ENCODE measurements at places on chromosomes 5 and 9. TPM values are rescaled to one million over a fixed set of nuclear protein-coding genes. Genes with fewer than 3 reads are reported as not detected.

- H3K27ac ChIP-seq: no peak overlapping the region
- no peak for DNase-seq
Observed at GRCh38 chr9:127754099-127755060, 19.3 kb upstream of the TOR2A start.

DNA sequence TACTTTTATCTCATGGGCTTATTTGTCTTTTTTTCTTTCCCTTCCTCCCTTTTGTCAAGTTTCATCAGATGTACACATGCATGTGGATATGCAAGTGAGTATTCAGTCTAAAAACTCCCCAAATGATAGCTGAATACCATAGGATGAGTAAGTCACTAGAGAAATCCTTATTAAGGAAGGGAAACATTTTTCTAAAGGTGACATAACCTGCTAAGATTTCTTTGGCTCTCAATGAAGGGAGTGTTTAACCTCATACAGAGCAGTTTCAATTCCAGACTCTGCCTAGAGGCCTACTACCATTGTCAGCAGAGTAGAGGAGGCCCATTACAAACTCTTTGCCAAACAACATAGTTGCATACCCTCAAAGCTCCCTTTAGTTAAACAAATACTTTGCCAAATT is 192.4 kb downstream of the ARHGEF28 start:
- no peaks in the 10 kb centered on the region for H3K27me3 ChIP-seq
- H3K27ac ChIP-seq: no peak overlapping the region
- H3K4me1 ChIP-seq: peaks cover 83% of the 10 kb centered on the region
- peaks cover 18% of the 10 kb centered on the region for H3K36me3 ChIP-seq
- H3K4me3 ChIP-seq: no peak overlapping the region

GRCh38 chr5:129120158-129120581 is 25.6 kb downstream of the ISOC1 start:
- DNase-seq: no peak
- H3K36me3 ChIP-seq: no peaks in the 10 kb centered on the region
- H3K4me1 ChIP-seq: no peaks in the 10 kb centered on the region

The C9orf50 gene
- total RNA-seq: not detected

The ANKRD31 gene
- total RNA-seq: 0.09 TPM

GRCh38 chr5:3033033-3033755 is 281.7 kb upstream of the IRX2 start:
- H3K36me3 ChIP-seq: no peaks in the 10 kb centered on the region
- H3K4me3 ChIP-seq: no peak overlapping the region
- no peaks in the 10 kb centered on the region for H3K27me3 ChIP-seq
- no peak for DNase-seq
- no peak overlapping the region for H3K27ac ChIP-seq

DNA sequence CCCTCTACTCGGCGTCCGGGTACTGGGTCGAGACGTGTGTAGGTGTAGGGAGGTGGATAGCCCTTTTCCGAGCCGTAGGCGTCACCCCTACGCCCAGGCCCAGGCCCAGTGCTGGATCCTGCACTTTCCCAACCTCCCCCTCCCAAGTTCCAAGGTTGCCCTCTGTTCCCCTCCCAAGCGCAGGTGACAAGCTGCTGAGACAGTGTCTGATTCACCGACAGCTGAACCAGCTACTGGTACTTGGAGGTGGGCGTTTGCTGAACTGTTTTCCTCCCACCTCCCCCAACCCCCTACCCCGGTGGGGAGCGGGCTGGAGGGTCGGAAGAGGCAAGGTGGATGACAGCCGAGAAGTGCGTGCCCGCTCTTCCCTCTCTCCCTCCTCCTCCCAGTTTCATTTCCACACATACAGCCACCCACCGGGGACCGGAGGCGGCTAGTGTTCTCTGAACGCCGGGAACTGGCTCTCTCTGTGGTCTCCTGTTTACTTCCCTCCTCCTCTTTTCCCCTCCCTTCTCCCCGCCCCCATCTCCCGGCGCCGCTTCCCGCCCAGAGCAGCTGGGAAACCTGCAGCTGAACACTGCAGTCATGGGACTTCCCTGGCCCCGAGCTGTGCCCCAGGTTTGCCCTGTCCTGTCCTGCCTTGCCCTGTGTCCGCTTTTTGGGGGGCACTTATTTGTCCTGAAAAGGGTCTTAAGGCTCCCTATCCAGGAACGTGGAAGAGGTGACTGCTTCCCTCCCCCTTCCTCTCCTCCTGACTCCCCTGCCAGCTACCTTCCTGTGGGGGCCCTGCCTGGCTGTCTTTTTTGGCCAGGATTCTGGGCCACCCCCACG is 6.2 kb upstream of the KLF9 start:
- DNase-seq: peak; percentile 87
- no peaks in the 10 kb centered on the region for H3K36me3 ChIP-seq
- peak overlapping the region; percentile 100 for H3K27ac ChIP-seq
- peak overlapping the region; percentile 84 for H3K4me3 ChIP-seq

GRCh38 chr5:95390812-95391492 is at the start of gene FAM81B:
Gene FAM81B (plus strand): TSS chr5:95391366. CDS start chr5:95391390, 24 bp downstream.
- H3K27me3 ChIP-seq: no peaks in the 10 kb centered on the region
- no peak within 1 kb of the TSS for H3K27ac ChIP-seq
- DNase-seq: no peak

DNA sequence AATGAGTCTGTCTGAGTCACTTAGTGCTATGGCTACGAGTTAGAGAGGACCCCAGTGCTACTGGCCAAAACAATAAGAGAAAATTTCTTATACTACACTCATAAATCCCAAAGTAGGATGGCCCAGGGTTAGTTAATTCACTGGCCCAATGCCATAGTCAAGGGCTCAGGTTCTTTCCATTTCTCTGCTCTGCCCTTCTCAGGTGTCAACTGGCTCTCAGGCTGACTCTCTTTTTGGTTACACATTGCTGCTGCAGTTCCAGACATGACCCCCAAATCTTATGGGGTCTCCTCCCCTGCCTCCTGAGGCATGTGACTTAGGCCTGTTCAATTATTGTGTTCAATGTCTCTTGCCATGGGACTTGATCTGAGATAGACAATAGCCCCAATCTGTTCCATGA is 70.4 kb downstream of the ARHGEF37 start:
- no peaks in the 10 kb centered on the region for H3K36me3 ChIP-seq
- no peak overlapping the region for H3K27ac ChIP-seq
- no peak for DNase-seq
- no peaks in the 10 kb centered on the region for H3K27me3 ChIP-seq

The GIN1 gene
- 7.7 TPM for total RNA-seq

DNA sequence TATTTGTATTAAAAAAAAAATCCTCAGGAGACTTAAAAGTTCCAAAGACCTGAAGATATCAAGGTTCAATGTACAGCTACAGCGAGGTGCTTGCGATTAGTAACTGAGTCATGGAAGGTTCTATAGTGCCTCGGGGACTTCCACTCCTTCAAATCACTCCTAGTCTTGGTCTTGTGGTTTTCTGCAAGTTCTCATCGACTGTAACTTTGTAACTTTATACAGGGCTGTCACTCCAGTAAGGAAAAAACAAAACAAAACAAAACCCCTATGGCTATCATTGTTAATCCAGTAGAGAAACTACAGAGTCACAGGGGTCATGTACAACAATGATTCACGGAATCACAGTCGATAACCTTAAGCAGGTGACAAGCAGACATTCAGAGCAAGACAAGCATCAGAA is 39.8 kb upstream of the SELENOP start:
- no peak overlapping the region for H3K27ac ChIP-seq
- no peaks in the 10 kb centered on the region for H3K36me3 ChIP-seq

- H3K27me3 ChIP-seq: no peaks in the 10 kb centered on the region
- peaks cover 59% of the 10 kb centered on the region for H3K4me1 ChIP-seq
- peak; percentile 40 for DNase-seq
- peak overlapping the region; percentile 95 for H3K27ac ChIP-seq
- H3K36me3 ChIP-seq: no peaks in the 10 kb centered on the region
Observed at GRCh38 chr5:36240779-36241630, 720 bp downstream of the NADK2 start.

GRCh38 chr9:35756275-35757225 is 2.5 kb upstream of the MSMP start:
- H3K4me3 ChIP-seq: peak overlapping the region; percentile 89
- H3K27ac ChIP-seq: peak overlapping the region; percentile 95
- DNase-seq: peak; percentile 62
- H3K4me1 ChIP-seq: peaks cover 33% of the 10 kb centered on the region
- no peaks in the 10 kb centered on the region for H3K27me3 ChIP-seq
- H3K36me3 ChIP-seq: peaks cover 7% of the 10 kb centered on the region

- no peak for DNase-seq
- no peaks in the 10 kb centered on the region for H3K36me3 ChIP-seq
- H3K27ac ChIP-seq: no peak overlapping the region
- H3K4me3 ChIP-seq: no peak overlapping the region
- H3K27me3 ChIP-seq: no peaks in the 10 kb centered on the region
- H3K4me1 ChIP-seq: peaks cover 23% of the 10 kb centered on the region
Observed at GRCh38 chr5:115050866-115051265, 118.8 kb downstream of the TRIM36 start.

- no peaks in the 10 kb centered on the region for H3K27me3 ChIP-seq
- H3K27ac ChIP-seq: peak overlapping the region; percentile 98
Observed at GRCh38 chr5:43066799-43067741, 27.0 kb upstream of the ANXA2R start.

The EGR1 gene
- total RNA-seq: 4.5 TPM

GRCh38 chr5:3510642-3511417 is 84.8 kb upstream of the IRX1 start:
- no peaks in the 10 kb centered on the region for H3K36me3 ChIP-seq
- no peak overlapping the region for H3K27ac ChIP-seq
- no peaks in the 10 kb centered on the region for H3K27me3 ChIP-seq
- no peak overlapping the region for H3K4me3 ChIP-seq
- DNase-seq: no peak
- H3K4me1 ChIP-seq: peaks cover 9% of the 10 kb centered on the region

The ADGRD2 gene
- not detected for total RNA-seq

DNA sequence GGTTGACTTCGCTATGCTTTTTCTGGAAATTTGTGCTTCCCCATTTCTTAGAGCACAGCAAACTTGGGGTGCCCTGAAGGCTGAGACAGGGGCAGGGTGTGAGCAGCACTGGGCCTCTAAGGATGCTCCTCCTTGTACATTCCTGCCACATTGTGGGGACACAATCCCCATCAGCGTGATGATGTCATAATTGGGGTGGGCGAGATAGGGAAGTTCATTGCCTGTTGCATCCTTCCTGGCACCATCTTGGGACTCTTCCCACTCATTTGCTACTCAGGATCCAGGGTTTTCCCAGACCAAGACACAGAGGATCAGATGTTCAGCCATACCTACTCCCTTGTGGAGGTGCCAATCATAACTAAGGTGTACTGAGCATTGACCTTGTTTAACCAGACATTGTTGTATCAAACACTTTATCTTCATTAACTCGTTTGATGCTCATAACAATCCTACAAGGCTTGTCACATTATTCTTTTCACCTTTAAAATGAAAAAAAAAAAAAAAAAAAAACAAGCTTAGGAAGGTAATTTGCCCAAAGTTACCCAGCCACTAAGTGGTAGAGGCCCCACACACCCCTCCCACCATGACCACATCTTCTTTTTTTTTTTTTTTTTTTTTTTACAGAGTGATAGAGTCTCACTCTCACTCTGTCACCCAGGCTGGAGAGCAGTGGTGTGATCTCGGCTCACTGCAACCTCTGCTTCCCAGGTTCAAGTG is 87.6 kb downstream of the UGCG start:
- H3K36me3 ChIP-seq: no peaks in the 10 kb centered on the region
- H3K4me1 ChIP-seq: no peaks in the 10 kb centered on the region
- no peak overlapping the region for H3K4me3 ChIP-seq
- no peak for DNase-seq

DNA sequence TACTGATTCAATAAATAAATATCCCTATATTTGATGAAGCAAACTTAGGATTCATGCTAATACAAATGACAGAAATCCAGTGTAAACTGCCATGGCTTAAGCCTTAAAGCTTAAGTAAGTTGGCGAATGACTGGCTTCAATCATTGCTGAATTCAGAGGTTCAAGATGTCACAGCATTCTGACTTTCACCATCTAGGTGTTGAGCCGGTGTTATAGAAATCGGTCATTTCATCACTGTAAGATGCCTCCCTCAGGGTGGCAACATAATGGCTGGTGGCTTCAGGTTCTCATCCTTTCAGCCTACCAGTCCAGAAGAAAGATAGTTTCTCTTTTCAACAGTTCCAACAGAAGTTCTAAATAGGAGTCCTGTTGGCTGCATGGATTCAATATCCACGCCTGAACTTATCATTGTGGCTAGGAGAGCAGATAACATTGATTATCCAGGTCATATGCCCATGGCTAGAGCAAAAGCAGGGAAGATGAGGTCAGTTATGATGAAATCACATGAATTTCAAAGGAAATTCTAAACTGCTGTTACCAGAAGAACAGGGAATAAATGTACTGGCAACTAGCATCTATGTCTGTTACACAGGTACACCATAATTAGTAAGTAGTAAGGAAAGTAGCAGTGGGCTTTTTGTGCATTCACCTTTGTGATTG is 364.3 kb downstream of the ARRDC3 start:
- no peak overlapping the region for H3K27ac ChIP-seq
- DNase-seq: no peak
- H3K36me3 ChIP-seq: no peaks in the 10 kb centered on the region
- no peaks in the 10 kb centered on the region for H3K4me1 ChIP-seq
- no peaks in the 10 kb centered on the region for H3K27me3 ChIP-seq

DNA sequence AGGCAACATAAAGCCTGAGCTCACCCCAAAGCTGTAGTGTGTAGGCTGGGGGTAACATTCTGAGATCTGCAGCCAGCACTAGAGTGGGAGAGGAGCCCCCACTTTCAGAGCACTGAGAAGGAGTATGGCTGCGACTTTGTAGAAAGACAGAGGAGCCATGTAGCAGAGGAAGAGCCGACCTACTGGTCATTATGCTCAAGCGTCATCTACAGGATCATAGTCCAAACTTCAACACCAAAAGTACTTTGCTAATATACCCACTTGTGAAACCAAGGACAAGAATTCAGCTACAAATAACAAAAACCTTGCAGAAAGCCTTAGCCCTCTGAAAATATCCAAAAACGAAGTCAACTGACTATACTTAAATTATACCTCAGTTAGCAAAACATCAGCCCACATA is 330.1 kb downstream of the MAN2A1 start:
- no peak for DNase-seq
- H3K27me3 ChIP-seq: no peaks in the 10 kb centered on the region
- no peaks in the 10 kb centered on the region for H3K36me3 ChIP-seq

DNA sequence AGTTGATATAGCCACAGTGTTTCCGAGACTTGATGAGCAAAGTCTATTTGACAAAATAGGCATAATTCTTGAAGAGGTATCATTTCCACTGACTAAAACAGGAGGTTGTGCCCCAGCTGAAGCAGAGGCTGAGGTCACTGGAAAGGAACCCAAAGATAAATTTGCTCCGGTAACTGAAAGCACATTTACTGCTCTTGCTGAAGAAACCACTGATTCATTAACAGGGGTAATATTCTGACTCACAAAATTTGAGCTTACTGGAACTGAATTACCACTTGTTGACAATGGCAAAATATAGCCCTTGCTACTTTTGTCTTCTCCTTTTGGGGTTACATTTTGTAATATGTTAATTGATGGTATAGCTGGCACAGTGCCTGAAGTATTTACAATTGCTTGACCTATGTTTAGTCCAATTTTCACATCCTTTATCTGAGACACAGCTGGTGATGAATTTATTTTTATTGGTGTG is 30.2 kb downstream of the MLANA start:
- no peak for DNase-seq
- no peak overlapping the region for H3K4me3 ChIP-seq
- no peaks in the 10 kb centered on the region for H3K27me3 ChIP-seq
- no peak overlapping the region for H3K27ac ChIP-seq
- no peaks in the 10 kb centered on the region for H3K4me1 ChIP-seq
- H3K36me3 ChIP-seq: peaks cover 3% of the 10 kb centered on the region

- no peaks in the 10 kb centered on the region for H3K36me3 ChIP-seq
- DNase-seq: no peak
- H3K4me3 ChIP-seq: no peak overlapping the region
- H3K27ac ChIP-seq: no peak overlapping the region
Observed at GRCh38 chr5:14615365-14615764, 33.8 kb downstream of the OTULINL start.

Data from HepG2 (cell line).